ENCODE measurements at places on chromosomes 4 and X. TPM values are rescaled to one million over a fixed set of nuclear protein-coding genes. Genes with fewer than 3 reads are reported as not detected.

DNA sequence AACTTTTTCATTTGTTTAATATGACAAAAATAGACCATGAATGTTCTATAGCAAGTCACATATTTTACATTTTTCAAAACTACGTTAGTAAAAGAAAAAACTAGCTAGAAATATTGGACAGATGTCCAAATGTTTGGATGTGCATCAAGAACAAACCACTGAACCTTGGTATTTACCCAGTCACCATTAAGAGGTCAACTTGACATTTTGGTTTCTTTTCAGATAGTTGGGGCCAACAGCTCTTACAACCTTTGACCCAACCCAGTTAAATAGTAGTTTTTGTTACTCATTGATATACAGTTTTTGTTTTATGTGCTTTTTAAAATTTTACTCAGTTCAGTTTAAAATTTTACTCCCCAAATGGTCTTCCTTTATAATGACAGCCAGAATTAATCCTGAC lies 238.7 kb upstream of the TET2 start:
- no peak for DNase-seq

DNA sequence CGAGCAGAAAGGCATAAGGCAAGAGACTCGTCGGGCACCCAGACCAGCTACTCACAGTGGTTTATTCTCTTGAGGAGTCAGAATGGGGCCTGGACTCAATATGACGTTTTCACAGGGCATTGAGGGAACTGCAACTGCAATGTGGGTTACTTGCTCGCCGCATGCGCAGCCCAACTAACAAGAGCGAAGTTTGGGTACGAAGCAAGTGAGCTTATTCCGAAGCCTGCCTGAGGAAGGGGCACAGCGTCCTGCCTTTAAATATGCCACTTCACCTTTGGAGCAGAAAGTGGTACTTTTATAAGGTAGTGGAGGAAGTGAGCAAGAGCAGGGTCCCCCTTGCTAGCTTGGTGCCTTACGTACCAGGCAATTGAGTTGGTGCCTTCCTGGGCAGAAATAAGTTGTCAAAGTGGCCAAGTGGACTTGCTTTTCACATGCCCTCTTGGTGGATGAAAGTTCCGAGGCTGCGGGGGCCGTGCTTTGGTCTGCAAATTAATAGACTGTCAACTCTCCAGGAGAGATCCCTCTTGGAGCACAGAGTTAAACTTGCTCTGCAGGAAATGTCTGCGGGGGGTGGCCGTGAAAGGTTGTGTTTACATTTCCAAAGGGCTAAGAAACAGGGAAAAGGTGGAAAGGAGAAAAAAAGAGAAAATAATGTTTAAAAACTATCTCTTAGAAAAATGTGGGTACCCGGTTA lies 480.4 kb downstream of the TRIML1 start:
- no peak for DNase-seq

DNA sequence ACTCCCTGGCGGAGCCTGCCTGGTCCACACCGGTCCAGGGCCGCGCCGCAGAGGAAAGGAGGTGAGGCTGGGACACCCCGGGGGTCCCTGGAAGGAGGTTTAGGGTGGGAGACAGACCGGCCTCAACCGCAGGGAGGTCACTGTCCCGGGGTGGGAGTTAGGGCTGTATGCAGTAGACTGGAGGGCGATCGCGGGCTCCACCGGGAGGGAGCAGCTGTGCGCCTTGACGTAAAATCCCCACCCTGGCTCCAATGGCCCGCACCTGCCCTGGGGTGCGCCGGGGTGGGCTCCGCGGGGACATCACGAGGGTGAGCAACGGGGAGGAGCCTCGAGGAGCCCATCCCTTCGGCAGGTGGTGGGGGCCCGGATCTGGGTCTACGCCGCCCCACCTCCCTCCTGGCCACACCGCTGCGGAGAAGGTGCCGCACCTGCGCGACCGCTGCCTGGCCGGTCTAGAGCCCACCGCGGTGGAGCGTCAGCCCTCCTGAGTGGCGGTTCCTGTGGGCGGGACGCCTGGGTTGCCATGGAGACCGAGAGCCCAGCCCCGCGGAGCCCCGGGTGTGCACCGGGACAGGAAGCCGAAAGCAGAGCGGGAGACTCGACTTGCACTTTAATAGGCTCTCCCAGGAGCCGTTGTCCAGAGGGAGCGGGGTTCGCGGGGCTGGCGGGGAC lies 105.1 kb downstream of the ADRA2C start:
- no peak for DNase-seq

DNA sequence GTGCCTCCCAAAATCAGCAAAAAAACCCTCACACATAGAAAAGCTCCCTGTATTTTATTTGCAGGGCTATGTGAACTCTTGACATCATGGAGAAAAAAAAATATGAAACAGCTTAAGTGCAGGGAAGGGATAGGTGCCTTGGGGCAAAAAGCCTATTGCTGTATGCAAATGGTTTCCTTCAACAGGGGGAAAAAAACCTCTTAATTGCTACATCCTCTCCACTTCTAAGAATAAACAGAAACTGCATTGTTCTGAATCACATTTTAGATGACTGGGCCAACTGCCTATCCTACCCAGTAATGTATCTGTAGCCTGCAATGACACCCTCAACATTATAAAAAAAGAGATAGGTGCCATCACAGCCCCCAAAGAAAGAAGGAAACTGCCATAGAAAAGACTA lies 229.4 kb upstream of the GALNTL6 start:
- DNase-seq: no peak

PHOX2B gene
- total RNA-seq: not detected

DNA sequence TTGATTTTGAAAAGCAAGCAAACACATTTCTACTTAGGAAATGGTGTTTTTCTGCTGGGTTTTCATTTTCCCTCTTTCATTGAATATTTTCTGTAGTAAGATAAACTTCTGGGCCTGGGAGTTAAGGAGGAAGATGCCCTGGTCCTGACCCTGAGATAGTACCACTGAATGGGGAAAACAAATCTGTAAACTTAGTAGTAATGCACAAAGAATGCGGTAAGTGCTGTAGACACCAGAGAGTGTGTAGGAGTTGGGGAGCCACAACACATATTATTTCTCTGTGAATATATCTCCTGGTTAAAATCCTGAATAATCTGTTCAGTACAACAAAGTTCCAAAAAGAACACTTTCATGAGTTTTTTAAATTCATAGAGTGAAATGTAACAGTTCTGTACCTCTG lies 178.3 kb downstream of the MAPK10 start:
- DNase-seq: no peak

Measured in thoracic aorta (tissue), 2 donors.